ENCODE measurements at places on chromosomes 2 and 18.

GRCh38 chr2:30310955-30311354 lies 79.6 kb downstream of the LBH start:
- DNase-seq: no peak

GRCh38 chr2:9618410-9618809 lies 12.4 kb downstream of the YWHAQ start:
- no peak for DNase-seq

DNA sequence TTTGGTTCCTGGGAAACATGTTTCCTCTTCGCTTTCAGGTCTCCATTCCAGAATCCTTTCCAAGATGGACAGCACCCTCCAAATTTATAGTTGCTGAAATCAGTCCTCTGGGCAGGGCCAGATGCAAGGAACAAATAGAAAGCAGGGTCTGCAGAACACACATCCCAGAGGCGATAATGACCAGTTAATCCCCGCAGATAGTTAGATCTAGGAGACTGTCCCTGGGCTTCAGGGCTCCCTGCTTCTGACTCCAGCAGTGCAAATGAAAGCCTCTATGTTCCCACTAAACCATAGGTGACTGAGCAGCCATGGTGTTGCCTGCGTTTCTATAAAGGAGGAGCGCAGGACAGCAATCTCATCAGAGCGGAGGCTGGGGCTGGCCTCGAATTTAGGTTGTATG lies 38.7 kb downstream of the SRSF7 start:
- DNase-seq: no peak

DNA sequence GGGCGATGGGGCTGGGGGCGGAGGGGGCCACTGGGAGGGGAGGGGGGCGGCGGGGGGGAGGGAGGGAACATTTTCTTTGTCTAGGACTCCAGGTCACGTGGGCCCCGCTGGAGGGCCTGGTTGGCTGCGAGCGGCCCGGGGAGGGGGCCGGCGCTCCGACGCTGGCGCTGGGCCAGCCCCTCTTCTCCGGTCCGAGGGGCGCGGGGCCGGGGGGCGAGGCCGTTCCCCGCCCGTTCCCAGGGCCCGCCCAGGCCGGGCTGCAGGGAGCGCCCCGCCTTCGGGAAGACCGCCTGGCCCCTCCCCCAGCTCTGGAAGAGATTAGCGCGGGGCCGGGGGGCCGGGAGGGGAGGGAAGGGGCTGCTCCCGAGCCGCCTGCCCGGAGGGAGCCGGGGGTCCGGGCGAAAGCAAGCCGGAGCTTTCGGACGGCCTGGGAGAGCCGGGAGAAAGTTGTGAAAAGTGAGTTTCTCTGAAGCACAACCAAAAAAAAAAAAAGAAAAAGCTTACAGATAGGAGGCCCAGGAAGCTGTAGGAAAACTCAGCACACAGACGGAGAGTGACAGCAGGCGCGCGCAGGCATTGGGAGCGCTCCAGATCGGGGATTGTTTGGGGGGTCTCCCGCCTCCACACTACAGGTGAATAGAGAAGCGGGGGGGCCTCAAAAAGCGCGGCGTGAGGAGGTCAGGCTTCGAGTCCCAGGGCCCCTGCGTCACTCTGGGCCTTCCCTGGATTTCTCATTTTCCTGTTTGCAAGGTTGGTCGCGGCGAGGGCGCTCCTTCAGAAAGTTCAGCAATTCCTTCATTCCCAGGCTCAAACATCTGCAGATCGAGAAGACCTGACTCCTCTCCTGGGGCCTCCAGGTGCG lies 84.1 kb upstream of the POMC start:
- peak; percentile 83 for DNase-seq

GRCh38 chr2:79025421-79025820 lies at the start of gene REG3G:
Gene REG3G (plus strand): TSS chr2:79025702. CDS start chr2:79026094, 392 bp downstream.
- no peak for DNase-seq

- no peak for DNase-seq
Measured at GRCh38 chr2:45269149-45269793, 260.0 kb upstream of the SIX2 start.

- no peak for DNase-seq
Measured at GRCh38 chr2:147538821-147539220, 306.0 kb upstream of the ACVR2A start.

GRCh38 chr2:217906798-217907197 lies 96.0 kb downstream of the TNS1 start:
- DNase-seq: no peak

DNA sequence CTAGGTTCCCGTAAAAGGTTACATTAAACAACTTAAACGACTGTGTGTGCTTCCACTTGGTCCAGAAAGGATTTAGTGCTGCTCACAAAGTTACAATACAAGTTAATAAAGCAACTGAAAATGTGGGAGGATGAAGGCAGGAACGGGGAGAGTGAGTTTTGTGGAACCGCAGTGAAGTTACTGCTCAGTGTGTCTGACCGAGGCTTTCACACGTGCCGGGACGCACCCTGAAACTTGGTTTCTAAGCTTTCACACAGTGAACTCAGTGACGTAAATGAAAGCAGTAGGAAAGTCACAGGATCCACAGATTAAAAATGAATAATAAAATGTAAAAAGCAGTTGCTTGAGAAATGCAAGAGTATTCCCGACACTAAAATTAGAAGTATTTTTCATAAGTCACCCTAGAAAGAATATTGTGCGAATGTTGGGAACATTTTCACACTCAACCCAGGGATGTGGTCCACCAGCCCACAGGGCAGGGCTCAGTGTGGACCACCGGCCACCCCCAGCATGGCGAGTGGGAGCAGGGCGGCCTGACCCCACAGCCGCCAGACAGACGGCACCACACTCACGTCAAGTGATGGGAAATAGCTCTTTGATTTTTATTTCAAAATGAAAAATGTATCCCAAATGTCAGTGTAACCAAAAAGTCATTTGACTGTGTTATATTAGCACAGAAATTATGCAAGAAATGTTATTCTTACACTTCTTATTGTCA lies 32.6 kb upstream of the CHMP1B start:
- no peak for DNase-seq

- peak; percentile 44 for DNase-seq
Measured at GRCh38 chr18:72830109-72830508, 37.7 kb downstream of the NETO1 start.

GRCh38 chr18:48751727-48752468 lies 198.9 kb downstream of the SMAD7 start:
- no peak for DNase-seq

DNA sequence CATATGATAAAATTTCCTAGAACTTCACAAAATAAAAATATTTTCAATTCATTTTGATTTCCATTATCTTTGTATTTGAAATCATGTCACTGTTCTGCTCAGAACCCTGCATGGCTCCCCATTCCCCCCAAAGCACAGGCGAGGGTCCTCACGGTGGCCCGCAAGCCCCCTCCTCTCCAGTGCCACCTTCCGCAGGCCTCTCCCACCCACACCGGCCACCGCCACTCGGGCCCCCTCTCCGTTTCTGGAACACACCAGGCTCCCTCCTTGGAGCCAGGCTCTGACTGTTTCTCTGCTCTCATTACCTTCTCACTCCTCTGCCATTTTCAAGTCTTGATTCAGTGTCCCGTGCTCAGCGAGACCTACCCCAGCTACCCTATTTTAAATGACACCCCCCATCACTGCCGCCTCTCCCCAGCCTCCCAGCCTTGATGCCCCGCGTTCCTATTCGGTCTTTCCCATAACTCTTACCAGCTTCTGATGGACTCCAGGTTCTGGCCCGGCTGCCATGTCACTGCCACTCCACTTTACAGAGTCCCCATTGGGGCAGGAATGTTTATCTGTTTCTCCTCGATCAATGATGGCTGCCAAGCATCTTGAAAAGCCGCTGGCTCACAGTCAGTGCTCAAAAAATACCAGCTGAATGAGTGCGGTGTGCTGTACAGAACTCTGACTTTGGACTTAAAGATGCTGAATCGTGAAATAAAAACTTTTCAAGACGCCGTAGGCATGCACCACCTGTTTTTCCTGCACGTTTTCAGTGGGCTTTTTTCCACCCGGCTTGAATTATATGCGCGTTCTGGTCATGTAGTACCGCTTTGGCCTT lies 201.0 kb downstream of the GBX2 start:
- peak; percentile 46 for DNase-seq

GRCh38 chr2:31467426-31467825 lies 52.9 kb upstream of the XDH start:
- DNase-seq: no peak

- no peak for DNase-seq
Measured at GRCh38 chr2:20496076-20496872, 49.4 kb downstream of the RHOB start.

- no peak for DNase-seq
Measured at GRCh38 chr2:156937430-156937829, 320.1 kb upstream of the GALNT5 start.

DNA sequence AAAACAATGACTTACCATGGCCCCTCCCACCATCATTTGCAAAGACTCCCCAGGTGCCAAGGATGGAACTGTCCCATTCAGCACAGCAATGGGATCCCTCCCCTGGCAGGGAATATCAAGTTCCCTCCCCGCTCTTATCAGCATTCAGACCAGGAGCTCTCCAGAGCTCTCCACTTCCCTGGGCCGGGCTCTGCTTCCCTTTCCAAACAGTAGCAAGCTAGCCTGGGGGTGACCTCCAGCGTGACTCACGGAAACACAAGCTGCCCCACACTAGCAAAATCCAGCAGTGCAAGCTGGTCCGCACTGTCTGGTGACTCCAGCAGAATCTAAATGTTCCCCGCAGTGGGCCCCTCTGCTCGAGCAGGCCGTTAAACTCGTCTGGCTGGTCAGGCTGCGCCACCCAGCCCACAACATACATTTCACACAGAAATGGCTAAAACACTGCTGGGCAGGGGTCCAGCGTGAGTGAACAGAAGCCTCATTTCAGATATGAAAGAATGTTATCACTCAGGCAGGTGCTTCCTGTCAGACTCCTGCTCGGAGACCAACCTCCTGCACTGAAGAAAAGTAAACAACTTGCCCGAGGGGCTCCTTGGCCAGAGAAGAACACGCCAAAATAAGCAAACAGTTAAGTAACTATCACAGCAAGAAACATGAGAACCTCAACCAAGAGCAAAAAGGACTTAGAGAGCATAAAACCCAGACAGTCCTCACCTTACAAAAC lies 33.9 kb downstream of the STAT1 start:
- no peak for DNase-seq

GRCh38 chr2:199903111-199903510 lies 8.0 kb upstream of the C2orf69 start:
- no peak for DNase-seq

DNA sequence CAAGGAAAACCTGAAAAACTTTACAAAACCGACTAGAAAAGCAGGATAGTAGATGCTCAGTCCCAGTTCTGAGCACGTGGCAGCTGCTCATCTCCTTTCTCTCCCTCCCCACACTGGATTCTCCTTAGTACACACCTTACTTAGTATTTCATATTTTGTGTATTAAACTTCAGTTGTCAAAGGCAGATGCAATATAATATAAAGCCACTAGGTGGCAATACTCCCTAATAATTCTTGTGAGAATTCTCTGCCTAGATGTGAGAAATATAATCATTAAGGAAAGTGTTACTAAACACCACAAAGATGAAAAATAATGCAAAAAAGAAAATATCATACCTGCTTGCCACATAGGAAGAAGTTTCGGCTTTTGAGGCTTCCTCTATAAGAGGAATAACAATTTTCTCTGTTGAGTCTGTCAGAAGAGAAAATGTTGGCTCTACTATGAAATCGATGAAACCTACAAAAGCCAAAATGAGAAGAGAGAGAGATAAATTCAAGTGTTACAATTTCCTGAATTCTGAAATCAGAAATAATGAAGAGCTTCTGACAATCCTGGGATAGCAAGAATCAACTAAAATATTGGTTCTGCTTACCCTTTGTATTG lies 200.6 kb downstream of the PPP1R1C start:
- DNase-seq: peak; percentile 41

- peak; percentile 39 for DNase-seq
Measured at GRCh38 chr2:110866466-110866865, 134.1 kb downstream of the ACOXL start.

DNA sequence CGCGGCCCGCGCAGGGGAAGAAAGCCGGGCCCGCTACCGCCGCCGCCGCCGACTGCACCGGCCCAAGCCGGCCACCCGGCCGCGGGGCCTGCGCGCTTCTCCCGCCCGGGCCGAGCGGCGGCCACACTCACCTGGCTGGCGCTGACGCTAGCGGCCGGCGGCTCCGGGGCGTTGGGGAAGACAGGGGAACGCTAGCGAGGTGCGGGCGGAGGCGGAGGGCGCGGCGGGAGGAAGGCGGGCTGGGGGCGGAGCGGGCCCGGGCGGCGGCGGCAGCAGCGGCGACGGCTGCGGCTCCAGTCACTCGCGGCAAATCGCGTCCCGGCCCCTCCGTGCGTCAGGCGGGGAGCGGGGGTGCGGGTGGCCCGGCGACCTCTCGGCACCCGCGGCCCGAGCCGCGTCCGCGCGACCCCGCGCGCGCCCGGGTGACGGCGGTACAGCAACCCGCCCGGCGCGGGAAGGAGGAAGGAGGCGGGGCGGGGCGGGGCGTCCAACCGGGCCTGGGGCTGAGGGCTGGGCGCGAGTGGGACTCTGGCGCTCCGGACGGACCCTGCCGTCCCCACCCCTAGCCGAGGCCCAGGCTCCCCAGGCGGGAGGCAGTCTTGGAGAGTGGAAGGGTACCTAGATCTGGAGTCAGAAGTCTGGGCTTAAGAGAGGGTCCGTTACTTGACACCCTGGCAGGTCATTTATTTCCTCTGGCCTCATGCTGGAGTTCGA lies at the start of gene SESTD1:
Gene SESTD1, minus strand, starts transcription at position 465 of the 714 bp plus-strand sequence. CDS start 72,991 bp downstream, outside the sequence.
- peak; percentile 44 for DNase-seq

GRCh38 chr2:201118961-201119854 lies 3.2 kb downstream of the CFLAR start:
- peak; percentile 86 for DNase-seq

- no peak for DNase-seq
Measured at GRCh38 chr2:40090044-40090443, 311.0 kb upstream of the THUMPD2 start.

DNA sequence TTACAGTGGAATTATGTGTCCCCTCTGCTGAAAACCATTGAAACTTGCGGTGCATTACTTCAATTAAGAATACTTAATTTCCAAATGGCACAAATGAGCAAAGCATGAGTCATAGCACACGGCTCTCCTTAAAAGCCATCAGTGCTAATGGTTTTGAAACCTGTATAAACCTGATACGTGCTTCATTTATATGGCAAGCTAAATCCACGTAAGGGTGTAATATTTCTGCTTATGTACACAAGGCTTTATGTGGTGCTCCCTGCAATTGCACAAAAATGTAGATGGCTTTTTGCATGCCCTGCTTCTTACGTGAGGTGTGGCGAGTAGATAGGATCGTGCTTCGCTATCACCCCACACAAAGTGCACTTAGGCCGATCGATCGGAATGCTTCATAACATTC lies 840.9 kb downstream of the GALR1 start:
- no peak for DNase-seq

DNA sequence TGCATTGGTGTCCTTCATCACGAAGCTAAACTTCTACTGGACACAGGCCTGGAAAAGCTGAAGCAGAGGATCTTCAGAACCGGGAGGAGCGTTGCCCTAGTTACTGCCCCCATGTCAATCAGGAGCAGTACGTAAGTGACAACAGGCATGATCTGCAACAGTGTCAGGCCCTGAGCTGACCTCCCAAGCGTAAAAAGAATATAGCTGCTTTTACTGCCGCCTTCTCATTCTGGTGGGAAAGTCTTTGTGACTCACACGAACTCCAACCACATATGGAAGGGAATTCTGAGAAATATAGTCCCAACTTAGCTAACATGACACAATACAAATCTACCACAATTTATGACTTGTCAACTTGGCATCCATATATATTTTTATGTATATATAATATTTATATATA lies 1007.7 kb upstream of the CDH2 start:
- no peak for DNase-seq

Data from NB4 (cell line).